ENCODE measurements at places on chromosomes 13 and 19. TPM values are rescaled to one million over a fixed set of nuclear protein-coding genes. Genes with fewer than 3 reads are reported as not detected.

The XPO4 gene
- total RNA-seq = 22.6 TPM

The CYP2A6 gene
- total RNA-seq = 0.30 TPM

The SAFB2 gene
- 50.6 TPM for total RNA-seq

The BCL3 gene
- total RNA-seq = 9.6 TPM
